ENCODE measurements at places on chromosomes 1 and 21. TPM values are rescaled to one million over a fixed set of nuclear protein-coding genes. Genes with fewer than 3 reads are reported as not detected.

The ADGRB2 gene
- 1.6 TPM for total RNA-seq

The MROH7 gene
- total RNA-seq: 0.05 TPM

The FLG2 gene
- not detected for total RNA-seq

The BRDT gene
- total RNA-seq: not detected

The LAMC2 gene
- total RNA-seq: not detected

The PCSK9 gene
- not detected for total RNA-seq

The MOV10 gene
- 57.7 TPM for total RNA-seq

The SKI gene
- total RNA-seq: 28.9 TPM

The BMP8B gene
- 0.53 TPM for total RNA-seq

The PTGER3 gene
- total RNA-seq: not detected

The TMEM82 gene
- total RNA-seq: not detected
